ENCODE measurements at places on chromosomes 5 and 9. TPM values are rescaled to one million over a fixed set of nuclear protein-coding genes. Genes with fewer than 3 reads are reported as not detected.
A peak's percentile ranks its signal among the peaks of the same experiment; 100 is the strongest.

- no peak for DNase-seq
Measured at GRCh38 chr9:132479733-132480132, 69.7 kb downstream of the CFAP77 start.

DNA sequence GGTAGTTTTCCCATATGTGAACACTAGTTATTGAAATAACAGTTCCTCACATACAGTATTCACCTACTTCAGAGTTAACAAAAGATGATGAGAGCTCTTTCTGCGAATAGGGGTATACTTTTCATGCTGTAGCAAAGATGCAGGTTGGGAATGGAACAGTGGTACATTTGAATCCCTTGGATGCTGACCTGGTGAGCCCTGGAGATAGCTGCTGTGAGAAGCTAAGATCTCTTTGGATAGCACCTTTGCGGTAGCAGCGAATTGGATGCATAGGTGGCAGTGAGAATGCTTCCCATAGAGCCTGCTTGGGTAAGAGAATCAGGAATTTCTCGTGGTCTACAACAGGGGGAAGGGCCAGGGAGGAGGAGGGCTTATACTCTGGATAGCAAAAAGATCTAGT lies 61.2 kb downstream of the NUP214 start:
- DNase-seq = no peak

GRCh38 chr5:96569770-96570169 lies 92.4 kb upstream of the CAST start:
- DNase-seq = no peak

DNA sequence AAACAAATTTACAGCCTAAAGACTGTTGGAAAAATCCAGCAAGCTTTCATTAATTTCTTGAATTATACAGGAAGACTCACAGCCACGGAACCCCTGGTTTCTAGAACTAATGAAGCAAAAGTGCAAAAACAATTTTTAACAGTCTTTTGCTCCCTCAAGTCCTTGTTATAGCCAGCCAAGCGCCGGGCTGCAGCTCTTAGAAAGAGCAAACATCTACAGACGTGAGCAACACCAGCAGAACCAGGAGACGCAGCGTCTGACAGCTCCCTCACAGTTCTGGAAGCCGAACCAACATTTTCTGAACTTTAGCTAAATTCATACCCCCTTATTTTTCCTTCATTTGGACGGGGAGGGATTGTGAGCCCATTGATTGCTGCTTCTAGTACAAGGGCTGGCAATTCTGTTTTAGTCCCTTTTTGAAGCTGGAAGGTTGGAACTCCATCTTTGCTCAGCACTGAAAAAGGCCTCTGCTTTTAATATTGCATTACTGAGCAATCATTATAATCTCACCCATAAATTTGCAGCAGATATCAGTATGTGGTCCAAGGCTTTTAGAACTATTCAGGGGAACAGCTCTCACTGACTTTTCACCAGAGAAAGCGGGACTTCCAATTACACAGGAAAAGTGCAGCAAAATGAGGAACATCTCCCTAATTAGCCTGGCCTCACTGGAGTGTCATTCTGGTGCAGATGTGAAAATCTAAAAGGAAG lies 45.8 kb downstream of the AK8 start:
- DNase-seq = no peak

DNA sequence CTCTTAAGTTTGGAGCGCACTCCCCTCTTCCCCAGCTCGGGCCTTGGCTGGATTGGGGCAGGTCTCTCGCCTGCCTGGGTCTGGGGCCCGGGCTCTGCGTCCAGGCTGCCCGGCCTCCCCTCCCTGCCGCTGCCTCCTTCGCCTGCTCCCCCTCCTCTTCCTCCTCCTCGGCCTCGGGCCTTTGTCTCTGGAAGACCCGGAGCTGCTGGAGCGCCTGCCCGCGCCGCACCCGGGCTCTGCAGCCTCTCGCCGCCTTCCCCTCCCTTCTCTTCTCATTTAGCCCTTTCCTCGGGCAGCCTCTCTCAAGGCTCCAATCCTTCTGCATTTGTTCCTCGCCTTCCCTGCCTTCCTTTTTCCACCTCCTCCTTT lies 218.5 kb downstream of the C9orf50 start:
- no peak for DNase-seq

DNA sequence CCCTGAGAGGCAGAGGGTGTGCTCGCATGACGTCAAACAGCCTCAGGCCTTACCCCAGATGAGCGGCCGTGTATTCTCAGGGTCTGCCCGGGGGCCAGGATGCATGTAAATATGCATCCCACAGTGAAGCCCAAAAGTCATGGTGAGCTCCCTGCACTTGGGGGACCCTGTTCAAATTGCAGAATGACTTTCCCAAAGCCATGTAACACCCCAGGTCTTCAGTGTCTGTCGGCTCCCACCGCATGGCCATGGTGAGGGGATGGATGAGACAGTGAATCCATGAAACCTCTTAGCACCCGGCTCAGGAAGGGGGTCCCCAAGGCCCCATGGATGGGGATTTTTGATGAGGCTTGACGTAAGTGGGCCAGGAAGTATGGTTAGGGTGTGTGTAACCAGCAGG lies 9.3 kb upstream of the COL5A1 start:
- DNase-seq = no peak

DNA sequence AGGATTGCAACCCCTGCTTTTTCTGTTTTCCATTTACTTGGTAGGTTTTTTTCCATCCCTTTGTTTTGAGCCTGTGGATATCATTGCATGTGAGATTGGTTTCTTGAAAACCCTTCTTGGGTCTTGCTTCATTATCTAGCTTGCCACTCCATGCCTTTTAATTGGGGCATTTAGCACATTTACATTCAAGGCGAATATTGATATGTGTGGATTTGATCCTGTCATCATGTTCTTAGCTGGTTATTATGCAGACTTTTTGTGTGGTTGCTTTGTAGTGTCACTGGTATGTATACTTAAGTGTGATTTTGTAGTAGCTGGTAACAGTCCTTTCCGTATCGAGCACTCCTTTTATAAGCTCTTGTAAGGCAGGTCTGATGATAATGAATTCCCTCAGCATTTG lies 26.5 kb downstream of the LOX start:
- DNase-seq = no peak

- DNase-seq = no peak
Measured at GRCh38 chr5:166349046-166349445, 1942.4 kb upstream of the WWC1 start.

DNA sequence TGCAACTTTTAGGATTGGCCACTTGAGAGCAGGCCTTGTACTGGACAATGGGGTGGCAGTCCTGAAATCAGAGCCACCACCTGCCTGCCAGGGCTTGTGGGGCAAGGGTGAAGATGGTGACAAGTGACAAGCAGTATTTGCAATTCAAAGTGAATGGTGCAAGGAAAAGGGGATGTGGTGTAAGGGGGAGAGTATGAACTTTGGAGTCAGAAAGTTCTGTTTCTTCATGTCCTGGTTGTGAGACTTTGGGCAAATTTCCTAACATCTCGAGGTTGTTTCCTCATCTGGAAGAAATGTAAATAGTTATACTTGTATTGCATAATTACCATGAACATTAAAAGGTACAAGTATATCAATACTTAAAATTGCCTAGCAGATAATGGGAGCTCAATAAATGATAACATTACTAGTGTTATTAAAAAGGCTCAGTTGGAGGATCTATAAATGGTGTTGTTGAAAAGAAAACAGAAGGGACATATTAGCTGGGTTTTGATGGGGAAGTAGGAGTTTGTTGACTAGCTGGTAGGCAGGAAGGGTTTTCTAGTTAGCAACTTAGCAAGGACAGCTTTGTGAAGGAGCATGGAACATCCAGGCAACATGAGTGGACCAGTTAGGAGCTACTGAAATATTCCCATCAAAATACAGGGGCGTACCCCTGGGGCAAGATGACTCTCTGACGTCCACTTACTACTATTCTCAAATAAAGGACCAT lies 21.3 kb upstream of the MEGF9 start:
- DNase-seq = no peak

DNA sequence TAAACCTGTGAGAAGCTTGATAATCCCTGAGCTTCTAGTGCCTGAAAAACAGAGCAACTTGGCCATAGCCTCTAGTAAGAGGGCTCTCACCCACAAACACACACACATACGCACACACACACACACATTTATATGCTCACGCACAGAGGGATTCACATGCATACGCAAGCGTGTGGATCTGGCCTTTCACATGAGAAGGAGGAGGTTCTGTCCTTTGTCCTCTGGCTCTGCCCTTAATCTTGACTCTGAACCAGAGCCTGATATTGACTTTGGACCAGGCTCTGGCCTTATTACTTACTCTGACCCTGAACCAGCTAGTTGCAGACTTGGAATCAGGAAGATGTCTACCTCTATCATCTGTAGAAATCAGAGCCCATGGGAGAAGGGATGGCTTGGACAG lies 10.0 kb upstream of the P4HA2 start:
- no peak for DNase-seq

GRCh38 chr5:163252950-163253349 lies 184.4 kb upstream of the CCNG1 start:
- no peak for DNase-seq

GRCh38 chr5:121982893-121983285 lies 21.1 kb downstream of the SRFBP1 start:
- no peak for DNase-seq

DNA sequence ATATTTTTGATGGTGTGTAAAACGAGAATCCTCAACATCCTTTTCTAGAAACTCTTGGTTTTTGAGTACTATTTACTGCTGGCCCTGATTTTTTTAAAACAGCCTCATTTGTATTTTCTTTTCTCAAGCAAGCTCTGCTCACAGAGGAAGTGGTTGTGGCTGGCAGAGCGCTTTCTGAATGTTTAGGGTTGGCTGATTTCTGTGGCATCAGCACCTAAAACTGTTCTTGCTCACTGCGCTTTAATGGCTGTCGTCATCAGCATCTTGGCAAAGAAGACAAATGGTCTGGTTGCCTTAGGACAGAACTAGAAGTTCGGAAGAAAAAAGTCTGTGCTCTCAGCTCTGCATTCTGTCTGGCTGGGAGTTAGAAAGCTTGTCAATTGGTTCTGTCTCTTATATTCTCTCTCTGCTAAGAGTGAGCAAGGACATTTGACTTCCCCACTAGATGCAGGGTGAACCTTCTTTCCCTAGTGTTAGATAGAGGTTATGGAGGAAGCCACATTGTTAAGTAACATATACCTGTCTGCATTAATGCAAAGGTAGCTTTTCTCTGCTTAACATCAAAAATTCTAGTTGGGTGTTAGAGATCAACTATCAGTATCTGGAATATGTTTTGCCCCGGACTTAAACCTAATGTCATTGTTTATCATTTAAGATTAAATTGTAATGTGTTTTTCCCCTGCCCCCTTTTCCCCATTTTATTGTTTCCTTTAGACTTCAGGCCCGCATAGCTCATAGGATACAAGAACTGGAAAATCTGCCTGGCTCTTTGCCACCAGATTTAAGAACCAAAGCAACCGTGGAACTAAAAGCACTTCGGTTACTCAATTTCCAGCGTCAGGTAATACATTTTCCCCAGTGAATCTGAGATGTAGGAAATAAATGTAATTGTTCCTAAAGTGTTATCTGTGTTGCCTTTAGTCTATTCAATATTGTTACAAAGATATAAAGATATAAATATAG lies 39.0 kb downstream of the SMARCA2 start:
- peak; percentile 68 for DNase-seq

- DNase-seq = peak; percentile 30
Measured at GRCh38 chr5:139543423-139543991, 17.6 kb upstream of the UBE2D2 start.

DNA sequence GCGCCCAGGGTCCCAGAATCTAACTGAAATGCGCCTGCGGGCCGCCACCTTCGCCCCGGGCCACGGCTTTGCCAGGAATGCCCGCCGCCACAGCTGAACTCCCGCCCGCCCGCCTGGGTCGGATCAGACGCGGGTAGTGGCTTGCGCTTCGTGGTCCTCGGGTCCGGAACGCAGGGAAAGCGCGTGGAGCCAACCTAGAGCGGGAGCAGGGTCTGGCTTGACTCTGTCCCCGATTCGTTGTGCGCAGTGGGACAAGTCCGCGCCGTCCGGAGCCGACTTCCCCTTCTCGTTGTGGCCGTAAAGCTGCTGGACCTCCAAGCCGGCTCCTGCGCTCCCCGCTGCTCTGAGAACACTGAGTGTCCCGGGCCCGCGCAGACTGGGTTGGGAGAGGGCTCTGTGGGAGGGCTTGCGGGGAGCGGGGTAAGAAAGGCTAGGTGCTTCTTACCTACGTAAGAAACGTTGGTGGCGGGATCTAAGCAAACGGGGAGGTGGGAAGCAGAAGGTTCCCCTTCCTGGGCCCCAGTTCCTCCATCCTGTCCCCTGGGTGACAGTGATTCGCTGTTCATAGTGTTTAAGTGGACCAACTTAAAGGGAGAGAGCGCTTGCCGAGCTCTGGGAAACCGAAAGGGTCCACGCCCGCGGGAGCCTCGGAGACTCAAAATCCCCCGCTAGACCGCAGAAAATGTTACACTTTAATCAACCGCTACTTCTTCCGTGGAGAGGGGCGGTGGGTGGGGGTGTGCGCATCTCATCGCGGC lies 4.4 kb upstream of the FOXE1 start:
- no peak for DNase-seq

DNA sequence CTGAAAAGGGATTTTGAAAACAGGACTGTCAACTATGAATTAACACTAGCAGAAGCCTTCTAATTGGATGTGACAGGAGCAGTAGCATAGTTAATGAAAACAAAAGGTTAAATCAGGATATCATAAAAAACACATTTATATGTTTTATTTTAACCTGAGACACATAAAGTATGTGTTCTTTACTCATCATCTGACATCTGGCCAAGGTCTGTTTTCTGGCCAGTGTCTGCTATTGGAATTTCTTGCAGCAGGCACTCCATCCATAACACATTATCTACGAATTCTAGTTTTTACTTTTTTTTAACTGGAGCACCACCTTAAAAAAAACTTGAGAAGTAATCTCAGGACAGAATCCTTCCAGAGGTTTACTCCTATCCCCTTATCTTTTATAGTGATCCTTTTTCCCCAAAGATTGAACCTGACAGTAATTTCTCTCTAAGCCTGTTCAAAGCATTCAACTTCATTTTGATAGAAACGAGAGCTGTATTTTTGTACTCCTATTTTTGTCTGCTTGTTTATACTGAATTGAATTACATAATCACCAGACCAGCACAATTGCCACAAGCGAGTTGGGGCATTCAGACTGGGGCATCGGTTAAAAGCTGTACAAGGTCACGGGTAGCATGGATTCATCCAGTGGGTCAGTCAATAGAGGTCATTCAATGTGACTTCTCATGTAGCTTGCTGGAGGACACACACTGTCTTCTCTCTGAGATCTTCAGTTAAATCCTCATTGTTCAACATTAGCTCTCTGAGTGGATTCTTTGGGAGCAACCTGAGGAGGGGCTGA lies 205.6 kb upstream of the CLINT1 start:
- DNase-seq = no peak

Gene ECM2
- not detected for total RNA-seq

Gene MARVELD2
- 0.32 TPM for total RNA-seq

Gene TAF11L10
- not detected for total RNA-seq

Gene CCIN
- not detected for total RNA-seq

Gene PCDHGA6
- 0.42 TPM for total RNA-seq

Gene PCDHB6
- not detected for total RNA-seq

Gene DMRTA1
- not detected for total RNA-seq

Gene LVRN
- total RNA-seq = not detected

Gene TRAF2
- 67.4 TPM for total RNA-seq

Gene GZMA
- total RNA-seq = 88.1 TPM

Gene BRD3
- total RNA-seq = 36.7 TPM

Gene LCN15
- not detected for total RNA-seq

Gene ARHGEF28
- total RNA-seq = 0.03 TPM

Gene PFN3
- not detected for total RNA-seq

Gene MEIKIN
- total RNA-seq = not detected

Measured in activated T-helper 1 cell treated with anti-CD3 and anti-CD28 coated beads, Interleukin-12 subunit alpha, Interleukin-12 subunit beta, Interleukin-2, Interleukin-4 antibody, amounts not matched to agents 30 ng/mL and 10 ng/mL and 1 ng/mL, durations not matched to agents 14 hours and 24 hours and 36 hours (primary cell).